ENCODE measurements at places on chromosomes 3 and 15.

- DNase-seq: peak; percentile 71
Observed at GRCh38 chr3:128867200-128868125, 12.0 kb upstream of the ACAD9 start.

DNA sequence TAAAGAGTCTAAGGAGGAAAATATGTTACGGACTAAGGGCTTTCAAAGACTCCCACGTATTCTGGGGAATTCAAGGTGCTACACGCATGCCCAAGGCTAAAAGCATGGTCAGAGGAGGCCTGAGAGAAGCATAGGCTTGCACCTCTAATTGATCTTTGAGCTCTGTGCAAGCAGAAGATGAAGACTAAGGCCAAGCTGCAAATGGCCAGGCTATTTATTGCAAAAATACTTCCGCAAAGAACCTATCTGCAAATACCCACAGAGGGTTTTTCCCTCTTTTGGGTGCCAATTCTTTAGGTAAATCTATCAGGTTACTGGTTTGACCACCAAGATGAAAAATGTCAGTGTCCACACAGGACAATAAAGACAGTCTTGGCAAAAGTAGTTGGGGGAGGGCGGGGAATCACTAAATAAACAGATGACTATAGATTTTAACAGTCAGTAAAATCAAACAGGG, 119.5 kb downstream of the STAG1 start:
- DNase-seq: no peak

- DNase-seq: peak; percentile 57
Observed at GRCh38 chr3:68972358-68972979, 40.1 kb upstream of the TAFA4 start.

- no peak for DNase-seq
Observed at GRCh38 chr15:27248251-27248650, 277.3 kb downstream of the GABRG3 start.

- no peak for DNase-seq
Observed at GRCh38 chr15:23013681-23014080, 25.7 kb downstream of the TUBGCP5 start.

DNA sequence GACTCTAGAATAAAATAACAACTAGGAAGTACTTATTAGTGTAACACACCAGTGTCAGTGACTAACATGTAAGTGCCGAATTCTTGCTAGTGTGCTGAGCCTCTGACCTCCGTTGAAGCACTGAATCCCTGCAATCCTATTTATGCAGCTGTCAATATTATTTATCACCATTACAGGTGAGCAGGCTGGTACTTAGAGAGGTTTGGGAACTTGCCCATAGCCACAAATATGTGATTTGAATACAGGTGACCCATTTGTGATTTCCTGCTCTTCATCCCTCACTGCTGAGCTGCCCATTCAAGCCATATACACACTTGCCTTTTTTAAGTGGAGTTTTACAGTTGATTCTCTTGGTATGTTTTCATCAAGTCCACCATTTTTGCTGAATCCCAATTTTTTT, 12.2 kb downstream of the EIF4E3 start:
- no peak for DNase-seq

DNA sequence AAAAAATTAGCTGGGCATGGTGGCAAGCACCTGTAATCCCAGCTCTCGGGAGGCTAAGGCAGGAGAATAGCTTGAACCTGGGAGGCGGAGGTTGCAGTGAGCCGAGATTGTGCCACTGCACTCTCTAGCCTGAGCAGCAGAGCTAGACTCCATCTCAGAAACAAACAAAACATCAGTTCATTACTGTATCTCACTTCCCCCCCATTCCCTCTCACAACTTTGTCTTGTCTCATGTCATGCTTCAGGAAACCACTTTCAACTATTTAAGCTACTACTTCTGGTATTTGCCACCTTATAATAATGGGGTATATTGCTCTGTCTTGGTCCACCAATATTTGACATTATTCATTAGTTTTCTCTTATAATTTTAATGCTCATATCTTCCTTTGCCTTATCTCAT, 26.2 kb downstream of the PIK3CA start:
- no peak for DNase-seq

GRCh38 chr3:190521998-190522397, 8.1 kb downstream of the IL1RAP start:
- no peak for DNase-seq

GRCh38 chr15:44726568-44727484, 9.5 kb upstream of the TRIM69 start:
- peak; percentile 97 for DNase-seq

- no peak for DNase-seq
Observed at GRCh38 chr15:96058103-96058851, 272.2 kb upstream of the NR2F2 start.

- DNase-seq: no peak
Observed at GRCh38 chr3:121730940-121731687, 18.4 kb downstream of the GOLGB1 start.

DNA sequence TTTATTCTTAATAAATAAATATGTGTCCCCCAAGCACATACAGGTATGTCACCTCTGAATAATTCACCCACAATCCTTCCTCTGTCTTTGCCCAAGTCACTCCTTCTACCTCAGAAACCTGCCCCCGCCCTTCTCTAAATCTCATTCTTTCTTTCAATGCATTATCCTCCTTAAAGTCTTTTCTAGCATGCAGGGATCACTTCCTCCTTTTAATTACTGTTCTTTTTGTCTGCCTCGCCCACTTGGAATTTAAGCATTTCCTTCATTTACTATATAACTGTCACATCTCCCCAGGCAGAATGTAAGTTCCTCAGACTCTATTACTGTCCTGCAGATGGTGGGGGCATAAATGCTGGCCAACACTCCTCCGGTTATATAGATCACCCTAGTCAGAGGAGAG, 7.8 kb downstream of the CCDC80 start:
- DNase-seq: no peak

GRCh38 chr15:48393645-48394506, 62.6 kb downstream of the DUT start:
- DNase-seq: no peak

- no peak for DNase-seq
Observed at GRCh38 chr3:170953736-170954135, 45.3 kb upstream of the EIF5A2 start.

GRCh38 chr15:66951531-66952320, 113.7 kb upstream of the SMAD3 start:
- no peak for DNase-seq

GRCh38 chr3:14248849-14249523, 70.4 kb downstream of the LSM3 start:
- DNase-seq: peak; percentile 45

DNA sequence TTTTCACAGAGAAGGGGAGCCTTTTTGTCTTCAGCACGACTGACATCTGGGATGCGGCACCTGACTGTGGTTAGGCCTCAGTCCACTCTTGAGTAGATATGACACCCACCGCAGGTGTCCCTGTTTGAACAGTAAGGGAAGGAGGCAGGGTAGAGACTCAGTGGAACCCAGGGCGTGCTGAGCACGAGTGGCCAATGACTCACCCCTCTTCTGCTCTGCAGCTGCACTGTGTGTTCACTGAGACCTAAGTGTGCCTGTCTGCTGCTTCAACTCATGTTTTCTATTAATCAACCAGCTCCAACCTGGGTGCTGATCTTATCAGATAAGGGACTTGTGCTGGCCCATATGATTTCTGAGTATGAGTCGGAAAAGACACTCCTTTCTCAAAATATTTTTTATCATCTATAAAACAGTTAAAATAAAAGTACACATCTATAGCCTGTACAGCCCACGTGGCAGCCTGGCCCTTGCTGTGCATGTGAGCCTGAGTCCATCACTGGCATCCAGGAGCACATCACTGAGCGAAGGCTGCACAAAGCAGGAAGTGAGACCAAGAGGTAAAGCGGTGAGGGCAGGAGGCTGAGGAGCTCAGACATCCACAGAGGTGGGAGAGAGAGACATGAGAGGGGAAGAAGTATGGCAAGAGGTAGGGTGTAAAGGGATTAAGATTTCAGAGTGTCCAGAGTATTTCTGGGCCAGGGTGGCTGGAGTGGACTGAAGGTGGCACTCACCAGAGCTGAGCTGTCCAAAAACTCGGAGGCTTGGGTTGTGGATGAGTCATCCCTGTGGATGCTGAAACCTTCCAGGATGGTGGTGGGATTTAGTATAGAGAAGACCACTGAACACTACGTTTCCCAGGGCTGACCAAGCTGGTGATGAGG, 49.2 kb downstream of the SLC41A3 start:
- DNase-seq: peak; percentile 40

GRCh38 chr15:67224889-67225288, 29.6 kb downstream of the AAGAB start:
- DNase-seq: no peak

GRCh38 chr3:98778852-98779413, 15.8 kb downstream of the ST3GAL6 start:
- peak; percentile 99 for DNase-seq

DNA sequence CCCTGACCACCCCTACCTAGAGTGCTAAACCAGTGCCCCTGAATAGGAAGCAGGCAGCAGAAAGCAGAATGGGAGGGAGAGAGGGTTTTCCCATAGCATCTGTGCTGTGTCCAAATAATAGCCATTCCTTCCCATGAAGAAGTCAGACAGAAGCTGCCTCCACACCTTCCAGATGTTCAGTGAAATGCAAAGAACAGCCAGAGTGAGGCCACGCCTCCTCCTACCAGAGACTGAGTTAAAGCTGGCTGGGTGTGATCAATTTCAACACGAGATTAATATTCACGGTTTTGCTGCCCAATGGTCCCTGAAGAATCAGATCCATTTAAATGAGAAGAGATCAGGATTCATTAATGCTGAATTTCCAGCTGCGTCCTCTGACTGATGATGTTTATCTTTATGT, 111.8 kb downstream of the SRGAP3 start:
- DNase-seq: no peak

DNA sequence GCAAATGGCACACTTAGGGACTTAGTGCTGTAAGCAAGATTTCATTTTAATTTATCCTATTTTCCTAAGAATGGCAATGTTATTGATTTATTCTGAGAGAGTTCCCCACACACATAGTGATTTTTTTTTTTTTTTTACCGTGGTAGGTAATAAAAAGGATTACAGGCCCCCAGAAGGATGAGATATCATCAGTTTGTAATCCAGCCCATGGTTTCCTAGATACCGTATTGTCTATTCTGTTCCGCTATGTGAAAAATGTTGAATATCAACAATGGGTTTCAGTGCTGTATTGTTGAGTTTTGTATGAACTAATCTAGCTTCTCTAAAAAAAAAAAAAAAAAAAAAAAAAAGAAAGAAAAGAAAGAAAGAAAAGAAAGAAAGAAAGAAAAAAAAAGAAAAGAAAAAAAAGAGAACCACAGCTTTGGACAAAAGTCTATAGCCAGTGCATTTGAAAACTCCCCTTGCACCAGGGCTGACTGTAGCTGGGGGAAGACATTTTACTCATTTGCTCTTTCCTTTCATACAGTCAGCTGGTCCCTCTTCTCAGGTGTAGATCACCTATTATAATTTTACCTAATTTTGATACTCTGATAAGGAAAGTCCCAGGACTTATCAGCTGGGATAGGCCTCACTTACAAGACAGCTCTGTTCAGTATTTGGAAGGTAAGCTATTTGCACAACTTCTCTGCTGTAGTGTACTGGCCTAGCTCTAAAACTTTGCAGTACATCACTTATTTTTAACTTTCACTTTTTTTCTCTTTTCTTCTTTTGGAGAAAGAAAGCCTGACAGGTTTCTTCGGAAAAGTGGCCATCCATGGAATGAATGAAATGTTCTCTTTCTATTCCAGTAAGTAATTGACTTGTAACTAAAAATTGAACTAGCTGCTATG, 101.4 kb upstream of the SOX2 start:
- no peak for DNase-seq

- peak; percentile 45 for DNase-seq
Observed at GRCh38 chr3:54837964-54838363, 89.9 kb downstream of the LRTM1 start.

DNA sequence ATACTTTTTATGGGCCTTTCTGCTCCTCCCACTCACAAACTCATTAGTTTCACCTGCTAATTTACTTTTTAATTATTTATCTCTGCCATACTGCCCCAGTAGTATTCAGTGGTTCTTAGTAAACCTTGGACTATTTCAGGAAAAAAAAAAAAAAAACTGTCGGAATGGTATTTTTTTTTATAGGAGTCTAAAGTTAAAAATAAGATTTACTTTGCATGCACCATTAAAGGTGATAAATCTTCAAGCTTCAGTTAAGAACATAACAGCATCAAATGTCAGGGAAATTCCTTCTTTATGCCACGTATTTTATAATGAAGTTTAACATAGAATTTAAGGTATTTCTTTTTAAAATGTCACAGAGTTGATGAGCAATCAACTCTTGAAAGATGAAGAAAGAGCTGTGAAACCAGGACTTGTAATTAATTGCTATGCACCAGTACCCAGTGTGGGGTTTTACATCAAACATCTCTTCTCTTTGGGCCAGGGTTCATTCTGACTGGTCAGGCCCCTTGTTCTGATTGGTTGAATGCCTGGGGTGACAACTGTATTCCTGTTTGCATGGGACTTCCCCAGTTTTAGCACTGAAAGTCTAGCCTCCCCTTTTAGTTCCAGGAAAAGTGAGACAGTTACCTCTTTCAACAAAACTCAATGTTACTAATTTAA, 40.3 kb upstream of the PTPRG start:
- no peak for DNase-seq

DNA sequence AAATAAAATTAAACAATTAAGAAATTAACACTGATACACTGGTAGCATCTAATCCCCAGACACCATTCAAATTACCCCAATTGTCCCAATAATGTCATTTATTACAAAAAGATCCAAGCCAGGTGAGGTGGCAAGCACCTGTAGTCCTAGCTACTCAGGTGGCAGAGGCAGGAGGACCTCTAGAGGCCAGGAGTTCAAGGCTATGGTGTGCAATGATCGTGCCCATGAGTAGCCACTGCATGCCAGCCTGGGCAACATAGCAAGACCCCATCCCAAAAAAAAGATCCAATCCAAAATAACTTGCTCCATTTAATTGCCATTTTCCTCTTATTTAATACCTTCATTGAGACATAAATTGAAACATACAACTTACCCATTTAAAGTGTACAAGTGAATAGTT, 17.8 kb downstream of the CSTA start:
- no peak for DNase-seq

GRCh38 chr15:101808201-101808600, 3.8 kb upstream of the OR4F15 start:
- DNase-seq: no peak

- peak; percentile 30 for DNase-seq
Observed at GRCh38 chr15:30922480-30923311, 19.0 kb downstream of the FAN1 start.
